Left lung (tissue), 14 donors: ENCODE measurements at places on chromosomes 1 and 21. TPM values are rescaled to one million over a fixed set of nuclear protein-coding genes. Genes with fewer than 3 reads are reported as not detected.

ELAVL4 gene
- 1.1 TPM for polyA plus RNA-seq

MINDY1 gene
- 42.4 TPM for polyA plus RNA-seq

TRIM63 gene
- 1.8 TPM for polyA plus RNA-seq

- no peak for DNase-seq
These were observed 858 bp downstream of the LACTBL1 start for GRCh38 chr1:22971611-22972405.

DNA sequence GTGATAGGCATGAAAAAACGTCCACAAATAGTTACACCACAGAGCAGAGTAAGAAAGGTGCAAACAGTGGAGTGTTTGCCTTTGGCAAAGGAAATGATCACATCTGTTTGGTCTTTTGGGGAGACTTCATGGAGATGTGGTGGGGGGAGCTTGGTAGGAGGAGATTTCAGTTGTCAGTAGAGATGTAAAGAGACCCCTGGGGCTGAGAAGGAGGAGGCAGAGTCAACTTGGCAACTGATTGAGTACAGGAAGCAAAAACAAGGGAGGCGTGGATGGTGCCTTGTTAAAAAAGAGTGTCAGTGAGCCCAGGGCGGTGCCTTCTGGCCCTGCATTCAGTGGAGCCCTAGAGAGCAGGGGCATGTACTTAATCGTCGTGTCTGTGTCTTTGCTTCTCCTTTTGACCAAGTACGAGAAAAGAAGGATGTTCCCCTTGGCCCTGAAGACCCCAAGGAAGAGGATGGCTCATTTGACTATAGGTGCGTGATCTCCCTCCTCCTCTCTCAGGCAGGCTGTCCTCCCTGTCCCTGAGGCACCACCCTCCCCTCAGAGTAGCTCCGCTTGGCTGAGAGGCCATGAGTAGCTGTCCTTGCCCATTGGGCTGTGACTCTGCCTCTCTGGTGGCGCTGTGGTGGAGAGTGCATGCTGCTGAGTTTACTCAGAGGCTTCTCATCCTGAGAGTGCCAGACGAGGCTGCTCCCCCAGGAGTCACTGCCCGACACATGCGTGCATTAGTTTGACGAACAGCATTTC lies 30.4 kb upstream of the CNTN2 start:
- no peak for DNase-seq

- DNase-seq: no peak
These were observed 26.9 kb upstream of the C1orf21 start for GRCh38 chr1:184359909-184360308.

DNA sequence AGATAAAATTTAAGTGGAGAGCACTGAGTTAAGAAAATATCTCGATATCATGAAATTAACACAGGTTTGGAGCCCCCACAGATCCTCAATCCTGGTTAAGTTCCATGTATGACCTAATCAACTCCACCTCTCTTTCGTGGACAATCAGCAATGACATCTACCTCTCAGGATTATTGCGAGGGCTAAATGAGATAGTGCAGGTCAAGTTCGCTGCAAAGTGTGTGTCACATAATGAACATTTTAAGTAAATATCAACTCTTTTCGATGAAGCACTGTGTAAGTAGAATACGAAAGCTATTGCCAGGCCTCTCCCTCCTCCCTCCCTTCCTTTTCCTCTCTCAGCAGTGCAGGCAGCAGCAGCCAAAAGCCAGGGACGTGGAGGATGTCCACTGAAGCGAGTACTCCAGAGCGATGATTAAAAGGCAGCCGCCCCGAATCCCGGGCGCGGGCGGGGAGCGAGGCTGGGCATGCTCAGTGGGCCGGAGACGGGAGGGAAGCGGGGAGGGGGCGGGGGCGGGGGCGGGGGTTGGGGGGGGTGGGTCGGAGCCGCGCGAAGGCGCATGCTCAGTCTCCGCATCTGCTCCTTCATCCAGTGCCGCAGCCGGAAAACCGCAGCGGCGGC lies at the start of gene CAMSAP2:
Gene CAMSAP2 (plus strand): TSS at position 567 of the 622 bp plus-strand sequence. CDS start 935 bp downstream, outside the sequence.
- peak; percentile 94 for DNase-seq

DNA sequence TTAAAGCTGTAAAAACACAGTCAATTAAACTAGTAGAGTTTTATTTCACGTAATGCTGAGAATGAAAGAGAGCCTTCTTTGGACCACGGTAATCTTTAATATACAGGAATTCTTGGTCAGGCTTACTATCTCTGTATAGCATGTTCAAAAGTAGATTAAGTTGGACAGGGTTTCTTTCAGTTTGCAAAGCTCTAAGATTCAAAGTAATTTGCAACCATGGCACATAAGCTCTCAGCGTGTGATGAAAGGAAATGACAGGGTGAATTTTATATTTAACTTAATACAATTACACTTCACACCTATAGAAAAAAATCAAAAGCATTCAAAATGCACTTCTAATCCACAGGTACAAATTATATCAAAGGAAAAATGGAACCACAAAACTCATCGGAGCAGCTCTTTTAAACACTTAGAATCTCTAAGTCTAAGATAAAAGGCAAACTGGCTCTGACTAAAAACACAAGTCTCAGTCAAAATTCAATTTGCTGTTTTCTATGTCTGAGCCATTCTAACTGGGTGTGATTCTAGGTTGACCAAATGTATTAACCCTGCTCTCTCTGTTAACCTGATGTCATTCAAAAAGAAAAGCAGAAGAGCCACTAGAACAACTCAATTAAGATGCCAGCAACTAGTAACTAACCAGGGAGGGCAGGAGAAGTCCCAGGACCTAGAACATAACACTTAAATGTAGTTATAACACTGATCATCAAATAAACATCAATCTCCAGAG lies 147.7 kb downstream of the RERE start:
- no peak for DNase-seq

DNA sequence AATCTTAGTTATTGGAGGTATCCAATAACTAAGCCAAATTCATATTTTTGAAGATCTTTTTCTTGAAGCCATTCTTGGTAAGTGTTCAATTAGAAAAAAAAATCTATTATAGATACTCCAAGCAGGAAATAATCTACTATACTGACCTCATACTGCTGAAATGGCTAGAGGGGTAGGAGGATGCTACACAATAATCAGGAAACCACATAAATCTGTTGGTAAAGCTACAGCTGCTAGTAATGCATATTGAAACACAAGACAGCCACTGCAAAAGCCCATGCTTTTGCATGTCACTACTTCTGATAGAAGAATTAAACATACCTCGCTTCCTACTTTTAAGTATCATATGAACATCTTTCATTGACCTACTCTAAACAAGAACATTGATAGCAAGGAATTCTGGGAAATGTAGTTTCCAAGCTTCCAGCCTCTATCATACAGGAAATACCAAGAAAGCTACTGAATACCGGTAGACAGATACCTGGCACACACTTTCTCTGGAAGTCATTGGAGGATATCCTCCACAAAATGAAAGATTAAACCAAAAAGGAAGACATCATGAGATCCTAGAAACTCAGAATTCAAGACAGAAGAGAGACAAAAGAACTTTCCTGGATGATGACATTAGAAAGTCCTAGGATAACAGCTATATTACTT lies 103.0 kb upstream of the VAV3 start:
- DNase-seq: no peak

DNA sequence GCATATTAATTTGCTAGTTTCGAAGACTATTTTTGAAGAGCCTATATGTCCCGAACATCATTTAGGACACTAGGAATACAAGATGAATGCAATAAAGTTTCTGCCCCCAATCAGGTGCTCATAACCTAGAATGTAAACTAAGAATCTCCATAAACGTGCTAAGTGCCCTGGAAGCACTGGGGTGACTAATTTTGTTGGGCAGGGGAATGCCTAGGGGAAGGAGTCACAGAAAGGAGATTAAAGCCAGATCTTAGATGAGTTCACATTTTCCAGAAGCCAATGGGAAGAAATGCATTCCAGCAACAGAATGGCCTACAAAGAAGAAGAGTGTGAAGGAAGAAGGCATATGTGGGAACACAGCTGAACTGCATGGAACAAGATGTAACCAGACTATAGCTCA lies 19.5 kb downstream of the SCYL3 start:
- DNase-seq: no peak

GRCh38 chr21:35606578-35606977 lies 453.7 kb downstream of the SETD4 start:
- no peak for DNase-seq

GRCh38 chr1:214475746-214476145 lies 75.7 kb downstream of the PTPN14 start:
- no peak for DNase-seq

DNA sequence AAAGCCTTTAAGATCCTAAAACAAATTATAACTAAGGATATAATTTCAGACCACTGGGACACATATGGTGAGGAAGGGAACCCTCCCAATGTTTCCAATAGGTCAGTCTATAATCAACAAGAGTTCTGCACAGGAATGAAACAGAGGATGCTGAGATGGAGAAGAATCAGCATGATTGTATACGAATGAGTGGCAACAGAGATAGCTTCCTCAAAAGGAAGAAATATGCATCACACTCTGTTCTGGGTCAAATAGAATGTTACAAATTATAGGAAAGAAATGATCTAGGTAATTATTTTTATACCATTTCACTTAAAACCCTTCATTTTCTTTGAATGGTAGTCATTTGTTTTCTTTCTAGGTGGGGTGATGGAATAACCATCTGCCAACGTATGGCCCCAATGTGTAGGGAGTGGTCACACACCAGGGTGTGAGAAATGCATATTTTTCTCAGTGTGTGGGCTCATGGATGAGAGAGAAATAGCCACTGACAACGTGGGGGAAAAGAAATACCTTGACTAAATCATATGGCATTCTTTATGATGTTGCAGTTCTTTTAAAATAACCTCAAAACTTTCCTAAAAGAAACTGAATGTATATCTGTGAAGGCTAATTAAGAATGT lies 104.6 kb upstream of the IVNS1ABP start:
- DNase-seq: no peak

- no peak for DNase-seq
These were observed 681.7 kb upstream of the PTBP2 start for GRCh38 chr1:96039910-96040309.

DNA sequence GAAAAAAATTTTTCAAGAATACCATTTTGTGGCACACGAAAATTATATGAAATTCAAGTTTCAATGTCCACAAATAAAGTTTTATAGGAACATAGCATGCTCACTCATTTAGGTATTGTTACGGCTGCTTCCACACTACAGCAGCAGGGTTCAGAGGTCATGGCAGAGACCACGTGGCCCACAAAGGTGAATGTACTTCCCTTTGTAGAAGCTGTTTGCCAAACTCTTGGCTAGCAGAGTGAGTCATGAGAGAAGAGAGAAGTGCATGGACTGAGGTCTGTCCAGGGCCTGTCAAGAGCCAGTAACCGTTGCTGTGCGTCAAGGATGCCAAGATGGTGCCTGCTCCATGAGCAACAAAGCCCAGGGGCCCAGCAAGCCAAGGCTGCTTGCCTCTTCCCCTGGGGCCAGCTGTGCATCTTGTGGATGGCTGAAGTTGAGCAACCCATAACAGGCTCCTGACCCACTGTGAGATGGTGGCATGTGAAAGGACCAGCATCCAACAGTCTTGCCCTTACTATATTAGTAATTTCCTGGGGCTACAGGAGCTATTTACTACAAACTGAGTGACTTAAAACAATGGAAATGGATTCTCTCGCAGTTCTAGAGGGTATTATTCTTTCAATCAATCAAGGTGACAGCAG lies 64.8 kb upstream of the ATP5PO start:
- DNase-seq: no peak

- DNase-seq: no peak
These were observed 278.0 kb upstream of the KAZN start for GRCh38 chr1:14320518-14320917.

DNA sequence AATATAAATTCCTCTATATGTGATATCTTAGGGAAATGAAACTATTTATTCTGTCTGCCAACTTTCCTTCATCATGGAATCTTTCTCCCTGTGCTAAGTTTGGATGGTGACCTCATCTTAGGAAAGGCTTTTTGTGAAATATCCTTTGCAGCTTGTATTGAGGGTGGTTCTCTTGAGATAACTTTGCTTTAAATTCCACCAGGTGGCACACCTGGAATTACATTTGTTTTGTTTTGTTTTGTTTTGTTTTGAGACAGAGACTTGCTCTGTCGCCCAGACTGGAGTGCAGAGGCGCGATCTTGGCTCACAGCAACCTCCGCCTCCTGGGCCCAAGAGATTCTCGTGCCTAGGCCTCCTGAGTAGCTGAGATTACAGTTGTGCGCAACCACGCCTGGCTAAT lies 7.6 kb upstream of the CD1A start:
- DNase-seq: no peak

DNA sequence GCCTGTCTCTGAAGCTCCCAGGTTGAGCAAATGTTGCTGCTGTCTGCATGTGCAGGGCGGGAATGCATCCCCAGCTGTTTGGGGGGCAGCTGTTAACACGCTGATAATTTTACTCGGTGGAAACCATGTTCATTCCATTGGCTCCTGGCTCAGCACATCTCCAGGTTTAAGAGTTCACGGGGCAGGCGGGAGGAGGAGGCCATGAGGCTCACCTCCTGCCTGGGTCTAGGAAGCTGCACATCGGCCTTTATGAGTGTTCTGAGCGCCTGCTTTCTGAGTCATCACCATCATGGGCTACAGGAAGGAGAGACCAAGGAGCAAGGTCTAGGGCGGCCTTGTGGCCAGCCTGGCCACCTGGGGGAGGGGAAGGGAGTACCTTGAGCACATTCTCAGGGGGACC lies 29.7 kb downstream of the AJAP1 start:
- DNase-seq: no peak

GRCh38 chr1:58003059-58003458 lies 543.5 kb downstream of the OMA1 start:
- DNase-seq: no peak

DNA sequence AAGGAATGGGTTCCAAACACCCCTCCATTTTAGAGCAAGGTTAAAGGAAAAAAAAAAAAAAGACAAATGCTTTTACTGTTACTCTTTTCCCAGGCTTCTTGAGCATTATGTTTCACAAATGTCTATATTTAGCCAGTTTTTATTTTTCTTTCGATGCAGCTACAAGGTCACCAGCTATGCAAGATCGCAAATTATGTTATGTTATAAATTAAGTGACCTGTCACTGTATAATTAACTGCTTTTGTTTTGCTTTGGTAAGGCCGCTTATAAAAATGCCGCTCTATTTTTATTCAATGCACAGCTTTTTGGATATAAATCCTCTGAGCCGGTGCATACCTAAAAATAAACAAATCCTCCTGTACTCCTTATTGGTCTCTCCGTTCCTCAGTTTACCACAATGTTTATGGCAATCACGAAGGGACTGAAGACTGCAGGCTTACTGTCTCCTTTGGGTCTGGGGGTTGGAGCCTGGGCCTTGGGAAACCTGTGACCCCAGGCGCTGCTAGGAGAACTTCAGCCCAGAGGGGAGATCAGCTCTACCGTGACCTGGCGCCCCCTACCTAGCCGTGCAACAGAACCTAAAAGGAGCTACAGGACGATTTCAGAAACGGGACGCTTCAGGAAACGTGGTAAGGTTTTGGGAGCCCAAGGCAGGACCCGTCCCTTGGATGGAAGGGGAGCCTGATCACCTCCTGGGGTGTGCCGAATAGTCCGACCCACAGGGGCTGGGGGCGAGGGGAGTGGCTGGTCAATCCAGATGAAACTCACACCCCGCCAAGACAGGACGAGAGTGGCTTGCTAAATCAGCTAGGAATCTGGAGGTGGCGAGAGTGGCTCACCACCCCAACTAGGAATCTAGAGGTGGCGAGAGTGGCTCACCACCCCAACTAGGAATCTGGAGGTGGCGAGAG lies 101.2 kb upstream of the CD55 start:
- no peak for DNase-seq

GRCh38 chr1:93740601-93741031 lies 59.0 kb upstream of the BCAR3 start:
- no peak for DNase-seq
